ENCODE measurements at places on chromosomes 12 and 14. TPM values are rescaled to one million over a fixed set of nuclear protein-coding genes. Genes with fewer than 3 reads are reported as not detected.

DNA sequence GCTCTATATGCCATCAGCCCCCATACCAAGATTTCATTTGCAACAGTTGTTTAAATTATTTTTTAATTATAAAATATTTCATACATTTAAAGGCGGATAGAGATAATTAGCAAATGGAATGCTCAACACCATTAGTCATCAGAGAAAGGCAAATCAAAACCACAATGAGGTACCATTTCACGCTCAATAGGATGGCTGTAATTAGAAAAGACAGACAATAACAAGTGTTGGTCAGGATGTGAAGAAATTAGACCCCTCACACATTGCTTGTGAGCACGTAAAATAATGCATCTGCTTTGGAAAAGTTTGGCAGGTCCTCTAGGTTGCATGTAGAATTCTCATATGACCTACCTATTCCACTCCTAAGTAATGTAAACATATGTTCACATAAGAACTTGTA lies 35.3 kb upstream of the EPS8 start:
- H3K27ac ChIP-seq = no peak overlapping the region
- H3K4me3 ChIP-seq = no peak overlapping the region
- H3K27me3 ChIP-seq = no peaks in the 10 kb centered on the region
- H3K36me3 ChIP-seq = no peaks in the 10 kb centered on the region
- no peak for DNase-seq

GRCh38 chr14:30569903-30570226 lies 10.9 kb downstream of the G2E3 start:
- H3K27me3 ChIP-seq = no peaks in the 10 kb centered on the region
- no peaks in the 10 kb centered on the region for H3K36me3 ChIP-seq
- peaks cover 12% of the 10 kb centered on the region for H3K4me1 ChIP-seq
- no peak overlapping the region for H3K4me3 ChIP-seq
- no peak for DNase-seq
- no peak overlapping the region for H3K27ac ChIP-seq

DNA sequence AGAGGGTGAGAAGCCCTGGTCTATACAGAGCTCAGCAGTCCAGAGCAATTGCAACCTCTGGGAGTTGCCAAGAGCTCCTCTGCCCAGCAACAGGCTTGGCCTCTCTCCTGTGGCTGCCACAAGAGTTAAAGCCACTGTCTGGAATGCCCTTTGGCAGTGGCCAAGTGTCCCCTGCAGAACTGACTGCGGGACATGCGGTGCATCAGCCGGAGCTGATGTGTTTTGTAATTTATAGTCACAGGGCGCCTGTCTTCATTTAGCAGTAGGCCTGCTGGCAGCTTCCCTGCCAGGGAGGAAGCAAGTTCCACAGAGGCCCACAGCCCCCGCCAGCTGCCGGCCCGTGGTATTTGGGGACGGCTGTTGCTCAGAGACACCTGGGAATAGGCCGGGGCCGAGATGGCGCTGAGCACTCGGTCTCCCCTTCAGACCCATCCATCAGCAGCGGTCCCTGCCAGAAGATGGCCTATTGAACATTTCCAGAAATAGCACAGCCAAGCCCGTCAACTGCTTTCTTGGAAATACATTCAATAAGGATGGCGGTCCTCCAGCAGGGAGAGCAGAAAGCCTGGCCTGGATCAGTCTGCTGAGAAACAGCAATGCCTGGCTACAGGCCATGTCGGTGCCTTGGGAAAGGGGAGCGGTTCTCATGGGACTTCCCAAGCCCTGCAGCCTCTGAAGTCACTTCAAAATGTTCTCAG lies 217.4 kb downstream of the CRADD start:
- H3K27ac ChIP-seq = no peak overlapping the region
- H3K27me3 ChIP-seq = no peaks in the 10 kb centered on the region
- H3K4me1 ChIP-seq = no peaks in the 10 kb centered on the region
- H3K36me3 ChIP-seq = no peaks in the 10 kb centered on the region
- no peak for DNase-seq

DNA sequence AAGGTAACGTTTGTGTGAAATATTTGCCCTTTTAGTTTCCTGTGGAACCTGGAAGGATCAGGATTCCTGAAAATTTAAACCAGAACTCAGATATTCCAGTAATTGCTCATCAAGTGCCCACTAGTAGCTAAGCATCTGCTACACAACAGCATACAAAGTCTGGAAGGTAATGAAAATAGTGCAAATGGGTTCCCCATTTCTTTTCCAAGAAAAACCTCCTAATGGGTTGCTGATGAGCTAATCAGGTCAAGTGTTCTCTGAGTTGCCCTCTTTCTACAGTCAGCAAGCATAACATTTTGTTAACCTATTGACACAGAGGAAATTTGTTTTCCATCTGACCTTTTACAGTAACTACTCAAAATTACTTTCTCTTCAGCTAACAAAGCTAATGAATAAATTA lies 83.6 kb upstream of the PMCH start:
- no peaks in the 10 kb centered on the region for H3K27me3 ChIP-seq
- H3K4me1 ChIP-seq = no peaks in the 10 kb centered on the region
- H3K27ac ChIP-seq = no peak overlapping the region
- H3K36me3 ChIP-seq = no peaks in the 10 kb centered on the region

DNA sequence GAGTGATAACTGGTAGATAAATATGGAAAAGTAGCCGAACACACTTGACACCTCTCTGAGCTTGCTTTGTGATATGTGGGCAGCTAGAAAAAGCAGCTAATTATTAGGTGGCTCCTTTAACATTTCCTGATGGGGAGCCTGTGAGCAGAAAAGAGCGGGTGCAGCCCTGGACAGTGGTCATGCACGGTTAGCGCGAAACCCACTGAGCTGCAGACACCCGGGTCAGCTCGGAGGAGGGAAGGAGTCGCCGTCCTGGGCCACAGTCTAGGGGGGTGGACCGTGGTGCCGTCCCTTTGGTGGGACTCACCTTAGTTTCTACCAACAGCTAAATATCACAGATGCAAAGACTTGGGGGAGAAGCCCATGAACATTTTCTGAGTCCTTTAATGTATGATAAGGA lies 6.6 kb downstream of the COA8 start:
- H3K4me3 ChIP-seq = no peak overlapping the region
- H3K27ac ChIP-seq = no peak overlapping the region
- no peak for DNase-seq
- H3K36me3 ChIP-seq = no peaks in the 10 kb centered on the region
- H3K4me1 ChIP-seq = no peaks in the 10 kb centered on the region
- H3K27me3 ChIP-seq = no peaks in the 10 kb centered on the region

GRCh38 chr12:121968876-121969275 lies 50.5 kb downstream of the CFAP251 start:
- H3K27me3 ChIP-seq = no peaks in the 10 kb centered on the region
- H3K4me3 ChIP-seq = no peak overlapping the region
- H3K27ac ChIP-seq = no peak overlapping the region
- no peaks in the 10 kb centered on the region for H3K36me3 ChIP-seq
- no peak for DNase-seq

DNA sequence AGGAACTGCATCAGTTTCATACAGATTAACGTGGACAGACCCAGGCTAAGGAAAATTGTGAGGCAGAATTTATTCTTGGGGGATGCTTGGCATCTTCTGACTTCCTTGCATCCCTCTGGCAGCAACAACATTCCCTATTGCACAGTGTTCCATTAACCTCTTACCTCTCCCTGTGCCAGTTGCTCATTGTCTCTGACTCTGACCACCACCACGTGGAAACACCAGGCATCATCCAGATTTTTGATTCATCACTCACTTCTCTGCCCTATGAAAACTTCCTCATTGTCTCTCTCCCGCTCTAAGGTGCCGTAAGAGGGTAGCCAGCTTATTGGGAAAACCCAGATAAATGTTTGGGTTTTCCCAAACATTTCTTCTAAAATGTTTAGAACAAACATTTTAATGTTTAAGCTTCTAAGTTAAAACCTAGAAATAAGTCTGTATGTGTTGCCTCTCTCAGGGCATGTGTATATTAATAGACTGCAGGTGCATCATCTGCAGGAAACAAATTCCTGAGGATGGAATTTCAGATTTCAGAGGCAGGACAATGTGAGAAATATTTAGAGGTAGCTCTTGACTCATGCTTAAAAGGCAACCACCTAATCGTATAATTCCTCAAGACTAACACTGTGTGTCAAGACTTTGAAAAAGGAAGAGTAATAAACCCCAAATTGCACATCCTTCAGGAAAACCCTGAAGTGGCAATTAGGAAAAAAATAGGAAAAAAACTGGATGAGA lies 64.5 kb upstream of the SLC35F4 start:
- DNase-seq = no peak
- no peak overlapping the region for H3K4me3 ChIP-seq
- no peaks in the 10 kb centered on the region for H3K36me3 ChIP-seq

- no peaks in the 10 kb centered on the region for H3K36me3 ChIP-seq
- H3K4me3 ChIP-seq = no peak overlapping the region
- peaks cover 1% of the 10 kb centered on the region for H3K27me3 ChIP-seq
- no peak overlapping the region for H3K27ac ChIP-seq
- no peak for DNase-seq
Observed at GRCh38 chr14:42626986-42627385, 1020.3 kb downstream of the LRFN5 start.

DNA sequence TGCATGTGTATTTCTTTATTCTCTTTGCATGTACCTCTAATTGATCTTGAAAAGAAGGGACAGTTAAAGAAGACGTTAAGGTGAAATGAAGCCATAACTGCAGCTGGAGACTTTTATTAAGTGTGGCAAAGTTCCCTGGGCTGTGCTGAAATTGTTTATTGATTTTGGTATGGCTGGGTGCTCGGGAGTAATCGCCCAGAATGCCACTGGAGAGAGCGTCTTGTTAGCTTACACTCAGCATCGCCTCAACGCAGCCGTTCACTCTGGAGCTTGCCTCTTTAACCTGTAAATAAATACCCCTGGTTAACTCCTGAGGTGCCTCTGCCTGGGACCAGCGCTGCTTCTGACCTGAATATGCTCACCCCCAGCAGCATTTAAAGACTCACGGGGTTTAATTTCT lies 98.6 kb downstream of the GPATCH2L start:
- H3K27ac ChIP-seq = no peak overlapping the region
- no peaks in the 10 kb centered on the region for H3K27me3 ChIP-seq
- no peaks in the 10 kb centered on the region for H3K36me3 ChIP-seq
- no peak overlapping the region for H3K4me3 ChIP-seq
- no peaks in the 10 kb centered on the region for H3K4me1 ChIP-seq

GRCh38 chr12:124713041-124713435 lies 145.6 kb upstream of the NCOR2 start:
- no peak overlapping the region for H3K4me3 ChIP-seq
- H3K4me1 ChIP-seq = no peaks in the 10 kb centered on the region
- H3K27ac ChIP-seq = no peak overlapping the region
- no peak for DNase-seq

ADGRD1 gene
- total RNA-seq = 1.3 TPM

GDF11 gene
- total RNA-seq = 18.2 TPM
